ENCODE measurements at places on chromosomes 12 and 14. TPM values are rescaled to one million over a fixed set of nuclear protein-coding genes. Genes with fewer than 3 reads are reported as not detected.

PTPN6 gene
- total RNA-seq, result 189 TPM

- H3K36me3 ChIP-seq, result no peaks in the 10 kb centered on the region
- H3K4me3 ChIP-seq, result no peak overlapping the region
- DNase-seq, result no peak
- no peaks in the 10 kb centered on the region for H3K27me3 ChIP-seq
- H3K4me1 ChIP-seq, result peaks cover 13% of the 10 kb centered on the region
Measured at GRCh38 chr14:91964724-91965123, 17.2 kb upstream of the FBLN5 start.

GRCh38 chr12:93549174-93549573 is 23.3 kb upstream of the SOCS2 start:
- H3K27me3 ChIP-seq, result no peaks in the 10 kb centered on the region
- no peak overlapping the region for H3K27ac ChIP-seq
- no peaks in the 10 kb centered on the region for H3K4me1 ChIP-seq
- no peaks in the 10 kb centered on the region for H3K36me3 ChIP-seq

DNA sequence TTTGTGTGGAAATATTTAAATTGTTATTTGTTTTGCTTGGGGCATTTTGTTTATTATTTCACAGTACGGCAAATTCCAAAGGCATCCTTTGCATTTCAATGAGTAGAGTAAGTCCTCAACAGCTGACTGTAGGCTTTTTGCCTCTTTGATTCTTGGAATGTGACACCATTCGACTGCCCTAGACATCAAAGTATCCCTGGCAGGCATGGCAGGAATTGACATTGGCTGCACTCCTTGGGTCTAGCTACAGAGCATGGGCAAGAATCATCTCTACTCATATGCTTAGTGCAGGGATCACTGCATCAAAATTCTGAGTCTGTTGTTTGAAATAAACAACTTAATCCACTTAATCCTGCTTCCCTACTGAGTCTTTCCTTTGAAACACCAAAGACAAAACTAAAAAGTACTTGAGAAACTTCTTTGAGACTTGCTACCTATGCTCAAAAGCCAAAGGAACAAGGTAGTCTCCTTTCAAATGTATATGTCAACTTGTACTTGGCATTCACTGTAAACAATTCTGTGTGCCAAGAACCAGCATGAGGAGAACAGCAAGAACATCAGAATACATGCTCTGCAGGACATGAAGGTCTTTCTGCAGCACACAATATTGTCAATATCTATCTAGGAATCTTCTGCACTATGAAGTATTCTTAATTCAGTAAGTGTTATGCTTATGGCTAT is 1569.0 kb upstream of the FLRT2 start:
- no peaks in the 10 kb centered on the region for H3K4me1 ChIP-seq
- H3K36me3 ChIP-seq, result no peaks in the 10 kb centered on the region
- no peak overlapping the region for H3K27ac ChIP-seq
- no peak overlapping the region for H3K4me3 ChIP-seq
- DNase-seq, result no peak

GRCh38 chr14:105249182-105250007 is 1.1 kb downstream of the BTBD6 start:
- peak overlapping the region; percentile 47 for H3K4me3 ChIP-seq
- H3K36me3 ChIP-seq, result peaks cover 10% of the 10 kb centered on the region
- no peaks in the 10 kb centered on the region for H3K27me3 ChIP-seq

- no peak overlapping the region for H3K27ac ChIP-seq
- DNase-seq, result no peak
- no peaks in the 10 kb centered on the region for H3K27me3 ChIP-seq
- no peaks in the 10 kb centered on the region for H3K36me3 ChIP-seq
- peaks cover 7% of the 10 kb centered on the region for H3K4me1 ChIP-seq
- H3K4me3 ChIP-seq, result no peak overlapping the region
Measured at GRCh38 chr14:61558271-61558670, 137.0 kb upstream of the HIF1A start.
